ENCODE measurements at places on chromosomes 5 and 9.

DNA sequence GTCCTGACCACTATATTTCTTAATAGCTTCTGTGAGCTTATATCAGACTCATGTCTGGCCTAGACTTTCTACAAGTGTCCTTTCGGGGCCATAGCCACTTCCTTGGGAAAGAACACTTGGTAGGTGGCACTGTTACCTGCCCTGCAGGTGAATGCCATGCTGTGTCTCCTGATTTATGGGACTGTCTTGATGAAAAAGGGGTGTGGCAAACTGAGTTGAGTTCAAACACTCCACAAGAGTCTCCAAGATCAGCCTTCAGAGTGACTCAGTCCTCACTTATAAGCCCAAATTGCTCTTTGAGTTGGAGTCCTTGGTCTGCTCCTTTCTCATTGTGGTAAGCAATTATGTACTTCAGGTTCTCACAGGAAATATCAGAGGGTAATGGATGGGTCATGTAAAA, 9.9 kb upstream of the ANKHD1 start:
- no peak for DNase-seq

GRCh38 chr5:135891791-135892190, 3.9 kb downstream of the IL9 start:
- DNase-seq, result no peak

DNA sequence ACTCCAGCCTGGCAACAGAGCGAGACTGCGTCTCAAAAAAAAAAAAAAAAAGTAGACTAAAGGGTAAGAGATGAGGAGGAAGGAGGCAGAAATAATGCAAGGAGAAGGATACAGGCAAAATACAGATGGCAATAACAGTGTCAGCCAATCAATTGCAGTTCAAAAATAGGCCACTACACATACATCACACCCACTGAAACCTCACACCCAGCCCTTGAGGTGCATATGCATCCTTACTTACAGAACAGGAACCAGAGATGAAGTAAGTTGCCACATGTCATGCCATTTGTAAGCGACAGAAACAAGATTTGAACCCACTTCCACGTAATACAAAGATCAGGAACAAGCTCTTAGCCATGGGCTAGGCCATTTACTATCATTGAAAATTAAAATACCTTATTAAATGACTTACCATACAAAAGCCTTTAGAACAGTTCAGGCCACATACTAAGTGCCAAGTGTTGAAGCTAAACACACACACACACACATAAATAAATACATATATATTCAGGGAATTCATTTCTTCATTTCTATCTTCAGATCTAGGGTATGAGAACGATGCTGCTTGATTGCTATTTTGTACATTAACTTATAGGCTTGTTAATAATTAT, 98.4 kb downstream of the FNBP1 start:
- DNase-seq, result no peak

DNA sequence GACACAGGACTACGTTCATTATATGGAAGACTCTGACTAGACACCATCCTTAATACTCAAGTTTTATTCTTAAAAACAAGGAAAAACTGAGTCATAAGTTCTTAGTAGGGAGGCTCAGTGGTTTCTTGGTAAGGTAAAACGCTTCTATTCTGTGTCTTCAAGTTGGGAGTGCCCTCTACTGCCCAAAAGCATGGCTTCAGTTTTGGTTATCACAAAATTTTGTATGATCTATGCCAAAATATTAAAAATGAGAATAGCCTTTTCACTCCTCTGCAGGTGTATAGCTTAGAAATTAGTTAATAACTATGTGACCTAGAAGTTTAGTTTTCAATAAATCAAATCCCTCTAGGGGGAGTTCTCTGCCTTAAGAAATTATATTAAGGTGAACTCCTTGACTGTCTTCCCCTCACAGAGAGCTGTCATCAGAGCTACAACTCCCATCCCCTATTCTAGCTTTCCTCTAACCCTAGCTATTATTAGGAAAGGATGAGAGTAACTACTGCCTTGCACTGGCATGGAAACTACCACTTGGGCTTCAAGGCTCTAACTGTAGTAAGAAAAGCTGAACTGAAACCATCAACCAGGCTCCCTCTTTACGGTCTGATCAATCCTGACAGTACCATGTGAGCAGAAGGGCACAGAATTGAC, 189.7 kb downstream of the GNAQ start:
- DNase-seq, result no peak

- DNase-seq, result no peak
Measured at GRCh38 chr5:76527685-76528161, 95.5 kb downstream of the F2RL2 start.

- no peak for DNase-seq
Measured at GRCh38 chr5:61303346-61303745, 28.7 kb upstream of the ZSWIM6 start.

DNA sequence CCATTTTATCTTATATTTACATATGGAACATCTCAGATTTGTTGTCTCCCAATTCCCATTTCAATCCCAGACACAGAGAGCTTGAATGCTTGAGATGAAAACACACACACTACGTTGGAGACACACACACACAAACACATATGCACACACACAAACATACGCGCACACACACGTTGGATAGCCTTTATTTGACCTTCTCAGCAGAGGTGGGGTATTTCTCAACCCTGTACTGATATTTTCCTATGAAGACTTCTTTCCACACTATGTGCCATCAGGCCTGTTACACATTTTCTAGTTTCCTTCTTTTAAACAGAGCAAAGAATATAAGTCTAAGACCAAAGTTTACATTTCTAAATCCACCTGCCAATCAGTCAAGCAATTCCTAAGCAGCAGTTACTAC, 291.0 kb downstream of the TAF11L14 start:
- DNase-seq, result no peak

- DNase-seq, result no peak
Measured at GRCh38 chr5:90962481-90962880, 403.9 kb downstream of the ADGRV1 start.

GRCh38 chr5:156383510-156384265, 56.7 kb downstream of the SGCD start:
- DNase-seq, result no peak

DNA sequence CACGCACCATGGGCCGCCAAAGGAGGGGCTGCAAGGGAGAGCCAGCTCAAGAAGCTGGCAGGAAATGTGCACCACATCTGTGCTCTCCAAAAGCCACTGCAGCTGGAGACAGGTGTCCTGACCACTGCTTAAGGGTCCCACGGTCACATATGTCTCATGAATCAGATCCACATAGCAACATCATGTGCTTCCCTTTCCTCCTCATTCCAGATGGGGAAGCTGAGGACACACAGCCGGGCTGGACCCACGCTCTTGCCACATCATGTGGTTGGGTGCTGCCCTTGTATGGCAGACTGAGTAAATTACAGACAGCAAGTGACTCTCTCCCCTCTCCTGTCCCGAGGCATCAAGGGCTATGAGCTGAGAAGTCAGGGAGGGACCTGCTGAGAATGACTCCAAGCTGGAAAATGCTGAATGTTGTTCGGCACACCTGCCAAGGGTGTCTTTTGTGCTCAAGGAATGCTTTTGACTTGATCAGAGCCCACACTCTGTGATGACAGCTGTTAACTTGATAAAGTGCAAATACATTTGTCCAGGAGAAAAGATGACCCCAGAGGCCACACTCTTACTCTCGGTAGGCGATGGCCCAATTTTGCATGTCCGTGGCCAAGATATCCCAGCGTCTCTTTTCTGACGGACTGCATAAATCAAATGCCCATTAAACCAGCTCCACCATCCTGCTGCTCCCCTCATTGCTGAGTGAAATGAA, 58.2 kb downstream of the NSUN2 start:
- DNase-seq, result no peak

GRCh38 chr9:97689401-97690180, 7.5 kb downstream of the XPA start:
- no peak for DNase-seq

DNA sequence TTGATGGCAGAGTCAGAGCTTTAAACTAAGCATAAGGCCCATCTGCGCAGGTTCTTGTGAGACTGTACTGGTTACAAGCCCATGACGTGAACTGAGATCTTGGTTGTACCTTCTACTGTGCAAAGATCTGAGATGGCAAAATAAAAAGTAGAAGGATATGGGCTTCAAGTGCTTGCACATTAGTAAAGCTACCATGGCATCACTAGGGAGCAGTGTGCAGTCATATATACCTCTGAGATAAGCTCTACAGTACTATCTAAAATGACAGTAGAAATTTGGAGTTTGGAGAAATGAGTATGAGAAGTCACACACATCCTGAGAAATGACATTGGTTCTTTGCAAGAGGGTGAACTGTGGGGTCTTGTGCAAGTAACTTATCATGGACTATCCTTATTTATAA, 408.2 kb upstream of the PRR16 start:
- DNase-seq, result no peak

GRCh38 chr5:82031220-82032119, 59.6 kb downstream of the ATG10 start:
- DNase-seq, result no peak

DNA sequence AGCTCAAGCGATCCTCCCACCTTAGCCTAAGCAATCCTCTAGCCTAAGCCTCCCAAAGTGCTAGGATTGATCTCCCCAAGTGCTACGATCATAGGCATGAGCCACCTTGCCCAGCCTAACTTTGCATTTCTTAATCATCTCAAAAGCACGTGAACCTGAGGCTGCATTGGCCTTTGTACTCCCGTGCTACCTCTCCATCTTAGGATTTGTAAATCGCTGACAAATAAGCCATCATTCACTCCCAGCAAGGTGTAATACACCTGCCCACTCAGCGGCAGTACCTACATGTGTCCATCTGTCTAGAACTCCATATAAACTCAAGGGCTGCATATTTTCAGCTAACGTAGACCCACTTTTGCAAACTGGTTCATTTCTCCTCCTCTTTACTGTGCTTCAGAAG, 2.8 kb downstream of the ANKH start:
- DNase-seq, result no peak

DNA sequence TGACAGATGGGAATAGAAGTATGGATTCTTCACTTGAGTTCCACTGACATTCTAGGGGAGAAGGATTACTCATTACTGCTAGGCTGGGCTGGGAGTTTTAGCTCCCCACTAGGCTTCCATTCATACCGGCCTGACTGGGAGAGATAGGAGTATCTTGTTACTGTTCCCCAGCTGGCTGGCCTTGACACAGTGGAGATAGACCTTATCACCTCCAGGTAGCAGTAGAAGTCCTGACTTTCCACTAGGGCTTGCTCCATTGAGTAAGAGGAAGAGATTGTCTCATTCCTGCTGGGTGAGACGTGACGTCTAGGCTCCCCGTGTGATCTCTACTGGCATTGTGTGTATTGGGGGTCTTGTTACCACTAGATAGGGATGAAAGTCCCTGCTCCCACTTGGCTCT, 156.4 kb downstream of the CACNA1B start:
- no peak for DNase-seq

DNA sequence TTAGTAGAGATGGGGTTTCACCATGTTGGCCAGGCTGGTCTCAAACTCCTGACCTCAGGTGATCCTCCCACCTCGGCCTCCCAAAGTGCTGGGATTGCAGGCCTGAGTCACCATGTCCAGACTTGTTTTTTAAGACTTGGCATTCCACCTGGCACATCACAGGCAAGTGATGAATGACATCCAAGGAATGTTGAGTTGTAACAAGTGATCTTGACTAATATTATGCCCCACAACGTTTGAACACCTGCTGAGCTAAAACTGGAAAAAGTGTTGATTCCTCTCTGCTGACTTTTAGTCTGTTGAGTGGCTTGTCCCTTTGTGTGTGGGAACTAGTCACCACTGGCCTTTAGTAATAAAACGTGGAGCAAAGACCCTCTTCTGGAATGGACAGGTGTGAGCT, 54.6 kb downstream of the SUB1 start:
- DNase-seq, result no peak

DNA sequence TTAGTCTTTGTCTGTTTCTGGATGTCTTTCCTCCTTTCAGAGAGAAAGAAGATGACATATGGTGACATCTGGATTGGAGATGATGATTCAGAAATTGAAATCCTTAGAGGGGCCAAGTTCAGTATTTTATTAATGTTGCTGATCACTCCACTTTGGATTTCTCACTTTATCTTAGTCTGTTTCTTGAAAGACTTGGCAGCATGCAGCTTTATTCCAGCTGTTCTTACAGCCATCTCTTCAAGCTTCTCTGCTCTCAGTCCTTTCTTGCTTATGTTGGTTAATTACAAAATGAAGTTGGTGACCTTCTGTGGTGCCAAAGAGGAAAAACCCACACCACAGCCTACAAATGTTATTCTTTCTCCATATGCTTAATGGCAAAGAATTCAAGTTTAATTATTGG, 62.1 kb downstream of the SNCAIP start:
- no peak for DNase-seq

GRCh38 chr9:132167192-132167591, 5.3 kb downstream of the NTNG2 start:
- DNase-seq, result no peak

DNA sequence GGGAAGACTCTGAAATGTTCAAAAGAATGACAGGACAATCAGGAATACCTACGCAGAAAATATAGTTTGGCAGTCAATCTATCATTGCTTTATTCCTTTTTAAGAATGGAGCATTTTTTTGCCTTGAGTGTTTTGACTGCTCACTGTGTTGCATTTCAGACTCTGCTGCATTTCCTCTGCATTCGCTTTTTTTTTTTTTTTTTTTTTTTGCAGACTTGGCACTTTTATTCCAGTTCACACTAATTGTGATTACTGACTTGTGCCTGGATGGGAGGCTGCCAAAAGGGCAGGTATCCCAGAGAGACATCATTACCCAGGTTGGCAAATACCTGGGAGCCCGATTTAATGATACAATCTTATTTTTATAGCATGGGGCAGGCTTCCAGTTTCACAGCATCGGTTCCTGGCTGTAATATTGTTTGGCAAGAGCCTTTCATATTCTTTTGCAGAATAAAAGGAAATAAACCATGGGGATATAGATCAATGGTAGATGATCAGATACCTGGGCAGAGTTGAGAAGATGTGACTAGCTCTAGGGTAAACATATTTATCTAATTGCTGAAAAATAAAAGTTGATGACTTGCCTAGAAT, 1132.6 kb downstream of the MAT2B start:
- no peak for DNase-seq

- no peak for DNase-seq
Measured at GRCh38 chr9:88723751-88724150, 188.8 kb downstream of the NXNL2 start.

DNA sequence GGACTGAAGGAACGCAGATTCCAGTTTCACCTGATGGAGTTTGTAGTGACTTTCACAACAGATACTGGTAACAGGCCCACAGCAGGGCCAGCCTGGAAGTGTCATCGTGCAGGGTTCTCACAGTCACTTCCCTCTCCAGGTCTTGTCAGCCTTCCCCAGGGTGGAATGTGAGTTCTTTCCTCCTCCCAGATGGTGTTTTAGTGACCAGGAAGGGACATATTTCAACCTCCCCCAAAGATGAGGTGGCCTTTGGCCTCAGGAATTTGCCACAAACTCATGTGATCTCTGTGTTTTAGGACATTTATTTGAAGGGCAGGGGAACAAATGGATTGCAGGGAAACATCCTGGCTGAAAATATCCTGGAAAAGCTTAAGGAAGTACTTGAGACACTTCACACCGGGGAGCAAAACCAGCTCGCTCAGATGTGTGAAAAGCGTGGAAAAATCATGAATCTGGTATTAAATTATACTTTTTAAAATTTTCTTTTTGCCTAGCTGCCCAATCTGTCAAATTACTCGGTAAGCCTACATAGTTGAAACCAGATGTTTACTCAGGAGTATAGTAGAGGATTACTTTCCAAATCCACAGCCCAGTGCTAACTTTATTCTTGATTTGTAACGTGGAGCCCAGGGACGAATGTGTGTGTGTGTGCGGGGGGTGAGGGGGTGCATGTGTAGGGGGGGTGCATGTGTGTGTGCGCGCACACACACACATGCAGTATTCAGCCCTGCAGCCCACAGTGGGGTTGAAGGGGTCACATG, 66.8 kb downstream of the PTPDC1 start:
- DNase-seq, result no peak
